DMS79 treated with DMSO at 0.1 percent for 48 hours (cell line): ENCODE measurements at places on chromosomes 2 and 18.

- no peak for DNase-seq
Observed at GRCh38 chr18:24446453-24446852, 14.0 kb upstream of the HRH4 start.

DNA sequence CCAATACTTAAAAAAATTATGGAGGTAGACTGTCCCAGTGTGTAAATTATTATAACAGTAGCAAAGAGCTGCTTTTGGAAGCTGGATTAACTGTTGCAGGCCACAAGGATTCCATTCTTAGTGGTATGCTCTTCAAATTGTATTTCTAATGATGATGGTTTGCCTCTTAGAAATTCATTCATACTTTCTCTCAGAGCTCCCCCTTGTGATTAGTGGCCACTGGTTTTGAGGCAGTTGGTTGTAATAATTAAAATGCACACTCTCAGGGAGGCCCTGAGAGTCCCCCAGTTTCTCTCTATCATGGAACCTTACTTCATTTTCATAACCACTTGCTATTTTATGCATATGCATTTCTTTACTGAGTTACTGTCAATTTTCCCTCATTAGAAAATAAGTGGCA is 122.5 kb downstream of the PLA2R1 start:
- no peak for DNase-seq

- DNase-seq, result no peak
Observed at GRCh38 chr2:192828947-192829346, 634.2 kb upstream of the TMEFF2 start.

DNA sequence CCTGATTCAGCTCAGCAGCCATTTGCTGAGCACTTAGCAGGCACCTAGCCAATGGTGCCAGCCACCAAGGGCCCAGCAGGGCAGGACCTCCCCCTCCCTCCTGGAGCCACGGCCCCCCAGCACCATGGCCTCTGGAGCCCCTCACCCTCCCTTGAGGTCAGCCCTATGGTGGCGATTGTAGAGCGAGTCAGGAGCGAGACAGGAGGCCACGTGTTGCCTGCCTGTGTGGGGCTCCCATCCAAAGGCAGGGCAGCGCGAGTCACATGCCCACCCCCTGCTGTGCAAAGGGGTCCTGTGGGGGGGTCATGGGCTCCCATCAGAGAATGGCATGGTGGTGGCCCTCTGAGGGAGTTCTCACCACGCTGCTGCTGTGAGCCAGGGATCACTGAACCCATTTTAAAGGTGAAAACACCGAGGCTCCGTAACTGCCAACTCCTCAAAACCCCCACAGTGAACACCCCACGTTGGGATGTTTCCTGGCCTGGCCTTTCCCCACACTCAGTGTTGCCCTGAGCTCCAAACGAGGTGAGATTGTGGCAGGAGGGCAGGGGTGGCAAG is 35.6 kb downstream of the RAMP1 start:
- DNase-seq, result no peak

- DNase-seq, result peak; percentile 57
Observed at GRCh38 chr2:220373878-220374277, 746.4 kb downstream of the SLC4A3 start.

- DNase-seq, result no peak
Observed at GRCh38 chr2:82539280-82539621, 1919.8 kb downstream of the SUCLG1 start.

DNA sequence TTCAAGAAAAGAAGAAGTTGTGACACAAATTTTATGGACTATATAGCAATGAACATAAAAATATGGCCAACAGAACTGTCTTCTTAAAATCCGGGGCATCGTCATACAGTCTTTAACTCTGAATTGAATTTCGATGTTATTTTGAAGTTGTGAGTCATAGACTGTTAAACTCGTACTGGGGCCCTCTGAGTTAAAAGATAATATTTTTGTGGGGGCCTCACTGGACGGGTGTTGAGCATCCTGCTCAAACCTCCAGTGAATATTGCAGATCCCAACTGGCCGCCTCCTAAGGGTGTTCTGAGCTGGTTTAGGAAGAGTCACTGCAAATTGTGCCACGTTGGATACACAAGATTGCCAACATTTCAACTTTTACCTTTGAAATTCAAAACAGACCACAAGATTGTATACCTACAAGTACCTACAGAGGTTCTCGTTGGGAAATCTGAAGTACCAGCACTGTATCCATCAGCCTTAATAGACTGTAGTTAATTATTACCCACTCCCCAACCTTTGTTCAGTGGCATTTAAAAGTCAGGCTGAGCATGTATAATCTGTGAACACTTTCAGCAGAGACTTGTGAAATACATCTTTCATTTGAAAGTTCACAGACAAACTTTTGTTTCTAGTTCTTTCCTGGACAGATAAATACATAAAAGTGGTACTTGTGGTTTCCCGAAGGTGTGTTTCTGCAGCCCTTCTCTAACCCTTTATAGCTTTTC is 27.8 kb downstream of the KLHL23 start:
- no peak for DNase-seq

GRCh38 chr18:36176177-36176584 is 11.1 kb upstream of the MOCOS start:
- DNase-seq, result no peak

DNA sequence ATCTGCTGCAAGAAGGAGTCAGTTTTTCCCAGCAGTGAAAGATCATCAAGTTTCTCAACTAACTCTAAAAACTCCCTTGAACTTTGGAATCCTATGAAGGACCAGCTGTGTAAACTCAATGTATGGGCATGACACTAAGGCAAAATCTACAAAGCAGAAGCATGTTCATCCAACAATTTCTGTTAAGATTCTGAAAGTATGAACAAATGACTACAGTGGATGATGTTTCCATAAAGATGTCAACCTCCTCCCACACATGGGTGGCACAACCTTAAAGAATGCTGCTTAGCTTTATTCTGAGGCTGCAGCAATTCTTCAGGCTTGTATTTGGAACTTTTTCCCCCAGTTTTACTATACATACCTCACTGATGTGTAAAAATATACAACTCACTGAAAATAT is 47.2 kb downstream of the WDR33 start:
- DNase-seq, result no peak
